ENCODE measurements at places on chromosomes 1 and 21.

GRCh38 chr1:73800376-73800775 lies 397.6 kb downstream of the LRRIQ3 start:
- peak; percentile 25 for DNase-seq

GRCh38 chr1:232602622-232603021 lies 27.3 kb downstream of the SIPA1L2 start:
- DNase-seq: no peak

GRCh38 chr1:161486806-161487741 lies 18.2 kb upstream of the FCGR2A start:
- DNase-seq: peak; percentile 80

GRCh38 chr1:159005676-159006075 lies 4.0 kb upstream of the IFI16 start:
- DNase-seq: no peak

DNA sequence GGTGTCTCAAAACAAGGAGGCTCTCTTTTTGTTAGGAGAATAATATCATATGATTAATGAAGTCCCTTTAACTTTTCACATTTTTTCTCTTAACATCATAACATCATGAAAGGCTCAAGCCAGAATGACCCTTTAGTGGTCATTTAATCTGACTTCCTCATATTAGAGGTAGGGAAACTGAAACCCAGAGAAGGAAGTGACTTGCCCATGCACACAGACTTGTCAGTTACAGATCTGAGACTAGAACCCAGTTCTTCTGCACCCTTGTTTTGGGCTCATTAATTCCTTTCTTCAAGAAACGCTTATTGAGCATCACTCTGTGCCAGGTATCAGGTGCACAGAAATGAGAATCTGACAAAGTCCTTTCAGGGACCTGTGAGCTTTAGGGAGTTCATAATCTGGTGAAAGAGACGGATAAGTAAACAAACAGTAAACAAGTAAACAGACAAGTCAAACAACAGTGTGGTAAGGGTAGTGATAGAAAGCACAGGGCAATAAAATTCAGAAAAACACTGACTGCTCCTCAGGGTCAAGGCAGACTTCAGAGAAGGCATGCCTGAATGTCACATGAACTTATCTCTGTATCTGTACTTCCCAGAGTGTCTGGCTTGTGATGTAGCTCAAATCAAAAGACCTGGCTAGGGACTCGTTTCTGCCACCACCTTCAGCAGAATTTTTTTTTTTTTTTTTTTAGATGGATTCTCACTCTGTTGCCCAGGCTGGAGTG lies 38.3 kb upstream of the OSBPL9 start:
- DNase-seq: no peak

GRCh38 chr1:65310078-65310587 lies 790 bp downstream of the DNAJC6 start:
- DNase-seq: no peak

GRCh38 chr1:200979574-200980451 lies 43.7 kb downstream of the KIF21B start:
- peak; percentile 36 for DNase-seq

GRCh38 chr1:87246436-87246835 lies 82.2 kb upstream of the LMO4 start:
- DNase-seq: no peak

DNA sequence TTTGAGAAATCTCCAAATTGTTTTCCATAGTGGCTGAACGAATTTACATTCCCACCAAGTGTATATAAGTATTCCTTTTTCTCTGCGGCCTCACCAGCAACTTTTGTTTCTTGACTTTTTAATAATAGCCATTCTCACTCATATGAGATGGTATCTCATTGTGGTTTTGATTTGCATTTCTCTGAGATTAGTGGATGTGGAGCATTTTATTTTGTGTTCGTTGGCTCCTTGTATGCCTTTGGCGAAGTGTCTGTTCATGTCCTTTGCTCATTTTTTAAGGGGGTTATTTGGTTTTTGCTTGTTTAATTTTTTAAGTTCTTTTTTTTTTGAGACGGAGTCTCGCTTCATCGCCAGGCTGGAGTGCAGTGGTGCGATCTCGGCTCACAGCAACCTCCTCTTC lies 45.1 kb upstream of the MPC2 start:
- no peak for DNase-seq

GRCh38 chr1:51946300-51946699 lies 44.2 kb downstream of the RAB3B start:
- no peak for DNase-seq

DNA sequence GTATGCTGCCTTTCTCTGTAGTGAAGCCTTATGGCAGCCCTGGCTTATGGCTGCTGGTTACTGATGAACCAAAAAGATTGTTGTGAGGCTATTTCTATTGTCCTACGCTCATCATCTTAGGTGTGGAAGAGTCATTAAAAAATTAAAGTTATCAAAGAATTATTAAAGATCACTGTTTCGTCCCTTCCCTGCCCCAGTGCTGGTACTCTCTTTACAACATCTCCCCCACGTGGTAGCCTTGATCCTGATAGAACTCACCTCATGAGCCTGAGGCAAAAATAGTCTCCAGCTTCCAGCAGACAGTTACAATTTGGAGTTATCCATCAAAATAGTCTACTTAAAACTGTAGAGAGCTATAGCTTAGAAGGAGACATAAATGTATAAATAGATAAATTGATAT lies 201.5 kb downstream of the S1PR1 start:
- peak; percentile 11 for DNase-seq

GRCh38 chr1:155681776-155682175 lies 6.8 kb downstream of the YY1AP1 start:
- DNase-seq: no peak

GRCh38 chr1:10396870-10397269 lies 2.0 kb upstream of the PGD start:
- no peak for DNase-seq

GRCh38 chr1:66278260-66279021 lies 255.5 kb upstream of the SGIP1 start:
- DNase-seq: no peak

DNA sequence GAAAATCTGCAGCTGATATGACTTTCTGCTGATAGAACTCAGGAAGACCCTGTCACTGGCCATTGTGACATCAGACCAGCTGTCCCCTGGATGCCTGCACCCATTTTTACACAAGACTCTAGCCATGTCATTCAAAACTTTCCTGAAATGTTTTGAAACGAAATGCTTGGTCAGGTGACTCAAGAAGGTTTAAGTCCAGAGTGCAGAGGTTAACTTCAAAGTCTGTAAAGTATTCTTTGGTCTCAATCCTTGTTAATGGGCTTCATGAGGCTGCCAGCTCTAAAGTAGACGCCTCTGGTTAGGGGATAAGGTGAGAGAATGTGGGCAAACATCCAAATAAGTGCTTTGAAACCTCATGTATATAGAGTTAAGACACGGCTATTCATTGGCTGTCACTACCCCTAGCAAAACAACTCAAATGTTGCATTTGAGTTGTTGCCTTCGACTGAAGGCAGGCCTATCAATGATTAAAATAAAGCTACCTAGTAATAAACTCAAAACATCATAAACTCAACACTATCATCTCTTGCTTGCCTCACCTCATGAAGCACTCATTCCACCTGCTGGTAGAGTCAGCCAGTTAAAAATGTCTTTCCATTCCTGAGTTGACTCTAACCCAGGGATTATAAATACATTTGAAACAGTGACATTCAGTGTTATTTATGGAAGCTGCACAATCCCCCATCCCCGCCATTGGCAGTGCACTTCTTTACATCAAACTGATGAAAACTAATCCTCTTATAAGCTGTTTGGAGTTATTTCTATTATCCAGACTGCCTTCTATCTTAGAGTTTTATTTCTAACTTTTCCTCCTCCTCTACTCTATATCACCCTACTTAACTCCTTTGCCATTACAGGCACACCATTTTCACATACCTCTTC lies 26.0 kb downstream of the RABIF start:
- peak; percentile 38 for DNase-seq

- DNase-seq: no peak
These were observed 514.5 kb downstream of the NPHP4 start for GRCh38 chr1:5477716-5478115.

DNA sequence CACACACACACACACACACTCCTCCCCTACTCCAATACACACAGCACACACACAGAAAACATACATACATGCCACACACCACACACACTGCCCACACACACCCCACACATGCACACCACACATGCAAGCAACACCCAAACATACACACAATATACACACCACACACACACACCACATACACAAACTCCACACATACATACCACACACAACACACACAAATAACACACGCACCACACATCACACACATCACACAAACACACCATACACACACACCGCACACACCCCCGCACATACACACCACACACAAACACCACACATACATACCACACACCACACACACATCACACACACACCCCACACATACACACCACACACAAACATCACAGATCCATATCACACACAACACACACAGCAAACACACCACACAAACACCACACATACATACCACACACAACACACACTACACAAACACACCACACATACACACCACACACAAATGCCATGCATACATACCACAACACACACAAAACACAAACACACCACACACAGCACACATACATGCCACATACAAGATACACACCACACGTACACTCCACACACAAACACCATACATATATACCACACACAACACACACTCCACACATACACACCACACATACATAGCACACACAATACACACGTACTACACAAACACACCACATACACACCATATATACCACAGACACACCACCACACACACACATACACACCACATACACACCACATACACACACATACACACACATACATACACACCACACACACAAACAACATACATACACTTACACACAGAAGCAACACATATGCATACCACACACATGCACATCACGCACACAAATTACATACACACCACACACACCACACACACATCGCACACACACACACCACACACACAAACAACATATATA lies 932 bp upstream of the RAB7B start:
- no peak for DNase-seq

- peak; percentile 23 for DNase-seq
These were observed 44.6 kb downstream of the MAN1C1 start for GRCh38 chr1:25661043-25661815.

DNA sequence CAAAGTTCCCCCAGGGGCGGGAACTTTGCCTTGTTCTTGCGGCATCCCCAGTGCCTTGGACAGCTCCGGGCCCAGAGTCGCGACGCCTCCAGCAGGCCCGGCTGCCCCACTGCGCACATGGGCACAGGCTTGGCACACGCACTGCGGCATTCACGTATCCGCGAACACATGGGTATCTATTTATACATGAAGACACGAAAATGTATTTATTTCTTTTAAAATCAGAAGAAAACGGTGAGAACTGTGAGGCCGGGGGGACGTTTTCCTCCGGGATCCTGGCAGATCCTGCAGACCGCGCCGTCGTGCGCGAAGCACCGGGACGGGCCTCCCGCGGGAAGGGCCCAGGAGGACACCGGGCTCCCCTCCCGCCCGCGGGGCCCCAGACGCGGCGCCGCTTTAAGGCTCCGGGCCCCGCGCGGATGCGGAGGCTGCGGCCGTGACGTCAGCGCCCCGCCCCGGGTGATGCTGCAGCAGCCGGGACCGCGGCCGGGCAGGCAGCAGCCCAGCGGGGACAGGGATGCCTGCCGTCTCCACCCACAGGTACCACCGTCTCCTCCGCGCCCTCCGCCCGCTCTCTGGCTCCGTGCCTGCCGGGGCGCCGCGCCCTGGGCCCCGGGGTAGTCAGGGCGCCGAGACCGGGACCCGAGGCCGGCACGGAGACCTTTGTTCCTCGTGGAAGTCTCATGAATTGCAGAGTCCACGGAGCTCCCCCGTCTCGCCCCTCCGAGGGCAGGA lies at the start of gene SLC45A1:
TSS of gene SLC45A1 (plus strand) at position 468 of the 735 bp plus-strand sequence. CDS start 6,216 bp downstream, outside the sequence.
- DNase-seq: peak; percentile 78

- DNase-seq: no peak
These were observed 87.0 kb downstream of the DENND1B start for GRCh38 chr1:197688233-197688632.

- DNase-seq: no peak
These were observed 7.9 kb upstream of the RAB7B start for GRCh38 chr1:206011057-206011456.

GRCh38 chr21:31555741-31556191 lies 103.7 kb upstream of the SOD1 start:
- DNase-seq: no peak

- DNase-seq: no peak
These were observed 452.3 kb downstream of the OMA1 start for GRCh38 chr1:58094221-58094620.

- peak; percentile 38 for DNase-seq
These were observed 132.8 kb downstream of the CLIC6 start for GRCh38 chr21:34801519-34802132.

DNA sequence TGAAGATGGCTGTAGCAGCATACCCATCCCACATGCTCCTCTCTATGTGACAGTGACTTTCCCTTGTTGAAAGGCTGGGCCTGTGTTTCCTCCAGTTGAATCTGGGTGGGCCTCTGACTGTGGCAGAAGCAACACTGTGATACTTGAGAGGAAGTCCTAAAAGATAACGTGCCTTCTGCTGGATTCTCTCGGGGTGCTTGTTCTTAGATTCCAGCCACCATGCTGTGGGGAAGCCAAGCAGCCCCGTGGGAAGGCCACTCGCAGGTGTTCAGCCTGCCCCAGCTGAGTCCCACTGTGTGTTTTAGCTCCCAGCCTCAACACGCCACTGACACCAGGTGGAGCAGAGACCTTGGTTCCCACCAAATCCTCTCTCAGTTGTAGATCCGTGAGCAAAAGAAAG lies 31.5 kb downstream of the TRAPPC10 start:
- DNase-seq: no peak

GRCh38 chr21:35510294-35510693 lies 461.2 kb upstream of the RUNX1 start:
- no peak for DNase-seq

GRCh38 chr1:19393046-19393445 lies 80.9 kb downstream of the SLC66A1 start:
- DNase-seq: no peak

- DNase-seq: no peak
These were observed 130.9 kb downstream of the FASLG start for GRCh38 chr1:172789840-172790239.

GRCh38 chr1:182677397-182678098 lies 6.8 kb downstream of the RGS8 start:
- no peak for DNase-seq

- DNase-seq: peak; percentile 52
These were observed 697 bp upstream of the ZNF670 start for GRCh38 chr1:247079141-247079874.

Data from hepatocyte (in vitro differentiated cells).